Hair follicle dermal papilla cell (primary cell): ENCODE measurements at places on chromosomes 4 and X. TPM values are rescaled to one million over a fixed set of nuclear protein-coding genes. Genes with fewer than 3 reads are reported as not detected.

The USP11 gene
- total RNA-seq, result 35.6 and 45.6 TPM in 2 replicates

The OCIAD1 gene
- total RNA-seq, result 70.8 and 73.7 TPM in 2 replicates

The HMGB3 gene
- total RNA-seq, result 6.8 and 7.5 TPM in 2 replicates

The AFF2 gene
- 0.97 and 2.4 TPM in 2 replicates for total RNA-seq

The RNF4 gene
- 80.8 and 90.1 TPM in 2 replicates for total RNA-seq

The TCEAL1 gene
- 16.2 and 24.5 TPM in 2 replicates for total RNA-seq

The NDST3 gene
- 0.49 and 0.81 TPM in 2 replicates for total RNA-seq

The RIPPLY1 gene
- total RNA-seq, result not detected in 2 replicates

The SERPINA7 gene
- total RNA-seq, result not detected in 2 replicates

The CLCN4 gene
- total RNA-seq, result 5.0 and 5.7 TPM in 2 replicates
